ENCODE measurements at places on chromosomes 7 and 10.

GRCh38 chr7:151215396-151215795 lies 5.1 kb upstream of the H2BK1 start:
- no peak for DNase-seq

- no peak for DNase-seq
These were observed 19.1 kb downstream of the GPR26 start for GRCh38 chr10:123685260-123685659.

GRCh38 chr10:107409522-107409921 lies 245.0 kb upstream of the SORCS1 start:
- DNase-seq, result no peak

DNA sequence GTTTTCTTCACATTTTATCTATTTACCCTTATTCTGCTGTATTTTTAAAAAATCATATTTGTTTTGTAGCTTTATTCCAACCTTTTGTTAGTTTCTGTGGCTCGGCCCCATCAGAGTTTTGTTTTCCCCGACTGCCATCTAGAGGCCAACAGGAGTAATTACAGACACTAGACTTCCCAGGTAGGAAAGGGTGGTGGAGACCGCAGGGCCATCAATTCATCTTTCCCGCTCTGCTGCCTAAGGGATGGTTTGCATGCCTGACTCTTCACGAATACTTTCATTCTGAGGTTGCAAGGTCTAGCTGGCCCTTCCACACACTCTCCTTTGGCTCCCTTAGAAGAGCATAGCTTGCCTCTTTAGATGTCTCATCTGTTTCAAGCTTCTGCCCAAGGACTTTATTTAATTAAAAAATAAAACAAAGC lies 38.3 kb downstream of the LYZL2 start:
- DNase-seq, result peak; percentile 73

GRCh38 chr7:64685741-64686140 lies 19.8 kb downstream of the ZNF107 start:
- DNase-seq, result no peak

DNA sequence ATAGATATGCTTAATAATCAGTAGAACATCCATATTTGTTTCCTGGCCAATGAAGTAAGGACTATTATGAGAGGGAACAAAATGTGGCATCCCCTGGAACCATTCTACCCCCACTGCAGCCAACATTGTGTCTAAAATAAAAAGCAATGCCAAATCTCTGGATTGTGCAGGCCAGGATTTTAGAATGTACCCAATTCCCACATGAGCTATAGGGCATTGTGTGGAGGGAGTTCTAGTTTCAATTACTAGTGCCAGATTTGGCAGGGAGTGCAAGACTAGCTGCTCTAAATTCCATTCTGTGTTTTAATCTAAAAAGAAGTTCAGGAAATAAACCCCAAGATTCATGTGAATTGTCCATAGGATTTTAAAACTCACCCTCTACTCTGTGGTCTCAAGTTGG lies 112.3 kb downstream of the HGF start:
- no peak for DNase-seq

DNA sequence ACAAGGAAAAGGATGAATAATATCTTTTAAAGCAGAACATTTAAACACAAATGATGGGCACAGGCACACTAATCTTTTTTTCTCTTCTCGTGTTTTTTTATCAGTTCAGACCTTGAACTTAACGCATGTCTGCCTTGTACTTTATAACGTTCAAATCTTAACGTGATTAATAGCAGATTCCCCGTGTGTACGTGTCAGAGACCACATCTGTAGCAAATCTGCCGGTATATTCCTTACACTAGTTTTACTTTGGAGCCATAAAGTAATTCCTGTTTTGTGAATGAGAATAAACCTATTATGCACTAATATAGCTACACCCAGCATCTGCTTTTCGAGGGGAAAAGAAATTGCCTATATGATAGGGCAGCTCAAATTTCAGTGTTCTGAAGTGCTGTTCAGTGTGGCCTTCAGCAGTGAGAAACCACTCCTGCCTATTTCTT lies 166.0 kb upstream of the TCF7L2 start:
- no peak for DNase-seq

DNA sequence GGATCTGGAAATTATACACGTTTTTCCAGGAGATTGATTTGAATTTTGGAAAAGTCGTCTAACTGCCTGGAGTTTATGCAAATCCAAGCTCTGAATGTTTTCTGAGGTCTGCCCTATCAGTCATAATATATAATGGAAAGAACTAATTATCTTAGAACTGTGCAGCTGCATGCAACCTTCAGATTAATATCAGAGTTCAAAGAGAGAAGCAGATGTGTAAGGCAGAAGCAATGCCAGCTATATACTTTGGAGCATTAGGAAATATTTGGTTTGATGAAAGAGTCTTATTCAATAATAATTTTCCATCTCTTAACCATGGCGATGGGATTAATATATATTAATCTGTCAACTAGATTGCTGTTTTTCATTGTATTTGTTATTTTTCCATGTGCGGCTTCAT lies 500.9 kb downstream of the NEBL start:
- no peak for DNase-seq

DNA sequence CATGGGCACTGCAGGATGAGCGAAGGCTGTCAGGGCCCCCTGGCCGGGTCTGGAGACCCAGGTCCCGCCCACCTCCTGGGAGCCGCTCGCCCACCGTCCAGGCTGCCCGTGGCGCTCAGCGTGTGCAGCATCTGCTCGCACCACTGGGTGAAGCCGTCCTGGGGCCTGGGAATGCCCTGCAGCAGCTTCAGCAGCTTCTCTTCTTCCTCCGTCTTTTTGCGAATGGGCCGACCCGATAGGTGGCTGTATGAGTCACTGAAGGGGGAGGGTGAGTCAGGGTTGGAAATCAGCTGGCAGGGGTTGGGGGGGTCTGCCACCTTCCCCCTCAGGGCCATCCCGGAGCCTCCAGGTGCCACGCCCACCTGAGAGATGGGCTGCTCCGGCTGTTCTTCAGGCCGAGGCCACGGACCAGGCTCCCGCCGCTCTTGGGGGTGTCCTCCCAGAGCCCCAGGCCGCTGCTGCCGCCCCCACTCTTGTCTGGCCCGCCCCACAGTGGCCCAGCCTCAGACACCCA lies 8.7 kb downstream of the GNB2 start:
- DNase-seq, result no peak

- DNase-seq, result no peak
These were observed 29.8 kb downstream of the PDLIM1 start for GRCh38 chr10:95260909-95261552.

- DNase-seq, result no peak
These were observed 48.7 kb downstream of the IKZF1 start for GRCh38 chr7:50353201-50353600.

DNA sequence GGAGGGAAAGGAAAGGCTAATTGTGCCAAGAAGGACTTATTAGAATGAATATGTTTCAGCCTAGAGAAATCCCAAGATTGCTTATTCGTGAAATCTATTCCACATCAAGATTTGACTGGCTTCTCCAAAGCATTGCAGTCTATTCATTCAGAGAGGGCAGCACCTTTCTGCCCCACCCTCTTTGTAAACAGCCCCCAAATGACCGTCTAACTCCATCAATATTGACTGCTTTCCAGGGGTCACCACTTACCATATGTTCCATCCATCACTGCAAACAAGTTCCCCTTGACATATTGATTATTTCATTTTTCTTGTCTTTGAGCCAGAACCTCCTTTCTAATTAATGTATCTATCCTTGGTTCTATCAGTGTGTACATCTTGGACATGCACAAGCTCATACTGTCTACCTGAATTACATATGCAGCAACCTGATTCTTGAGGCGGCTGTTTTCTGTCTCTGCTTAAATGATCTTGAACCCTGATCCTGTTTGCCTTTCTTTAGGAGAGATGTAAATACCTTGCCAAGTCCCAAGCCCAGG lies 44.2 kb upstream of the PTER start:
- no peak for DNase-seq

- DNase-seq, result no peak
These were observed 40.7 kb downstream of the LEP start for GRCh38 chr7:128281605-128282380.

GRCh38 chr7:148611692-148612091 lies 21.1 kb downstream of the C7orf33 start:
- no peak for DNase-seq
